Natural killer cell treated with Interleukin-12 subunit alpha and Interleukin-12 subunit beta and Interleukin-15 and Interleukin-18, amount 100 ng/mL, for 72 hours (primary cell): ENCODE measurements at places on chromosomes 11 and 22. TPM values are rescaled to one million over a fixed set of nuclear protein-coding genes. Genes with fewer than 3 reads are reported as not detected.
A peak's percentile ranks its signal among the peaks of the same experiment; 100 is the strongest.

Gene PDXP
- 58.4 TPM for total RNA-seq

DNA sequence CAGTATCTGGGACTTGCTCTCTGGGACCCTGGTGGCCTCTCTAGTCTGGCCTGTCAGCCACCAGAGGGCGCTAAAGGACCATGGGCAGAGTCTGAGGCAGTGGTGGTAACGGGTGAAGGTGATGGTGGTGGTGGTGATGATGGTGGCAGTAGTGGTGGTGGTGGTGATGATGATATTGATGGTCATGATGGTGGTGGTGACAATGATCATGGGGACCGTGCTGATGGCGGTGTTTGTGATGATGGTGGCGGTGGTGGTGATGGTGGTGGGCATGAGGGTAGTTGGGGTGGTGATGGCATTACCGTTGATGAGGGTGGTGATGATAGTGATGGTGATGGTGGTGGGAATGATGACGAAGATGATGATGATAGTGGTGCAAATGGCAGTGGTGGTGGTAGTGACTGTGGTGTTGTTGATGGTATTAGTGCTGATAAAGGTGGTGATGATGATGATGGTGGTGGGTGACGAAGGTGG is 16.0 kb downstream of the TRPM5 start:
- no peak for DNase-seq

GRCh38 chr22:25833676-25834075 is 91.7 kb downstream of the MYO18B start:
- peak; percentile 37 for DNase-seq

DNA sequence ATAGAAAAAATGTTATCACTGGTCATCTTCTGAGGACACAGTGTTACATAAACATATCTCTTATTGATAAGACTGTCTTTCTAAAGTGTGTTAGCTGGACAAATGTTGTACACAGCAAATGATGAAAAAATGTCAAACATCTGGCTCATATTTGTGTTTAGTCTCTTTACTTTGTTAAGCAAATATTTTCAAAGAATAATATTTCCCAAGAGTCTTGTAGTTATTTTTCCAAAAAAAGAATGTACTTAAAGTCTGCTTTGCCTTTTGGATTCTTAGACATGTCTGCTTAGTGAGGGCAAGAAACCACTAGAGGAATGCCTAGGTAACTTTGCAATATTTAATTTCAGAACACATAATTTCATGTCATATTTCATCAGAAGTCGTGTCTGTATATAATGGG is 23.9 kb upstream of the CCDC179 start:
- DNase-seq: no peak

DNA sequence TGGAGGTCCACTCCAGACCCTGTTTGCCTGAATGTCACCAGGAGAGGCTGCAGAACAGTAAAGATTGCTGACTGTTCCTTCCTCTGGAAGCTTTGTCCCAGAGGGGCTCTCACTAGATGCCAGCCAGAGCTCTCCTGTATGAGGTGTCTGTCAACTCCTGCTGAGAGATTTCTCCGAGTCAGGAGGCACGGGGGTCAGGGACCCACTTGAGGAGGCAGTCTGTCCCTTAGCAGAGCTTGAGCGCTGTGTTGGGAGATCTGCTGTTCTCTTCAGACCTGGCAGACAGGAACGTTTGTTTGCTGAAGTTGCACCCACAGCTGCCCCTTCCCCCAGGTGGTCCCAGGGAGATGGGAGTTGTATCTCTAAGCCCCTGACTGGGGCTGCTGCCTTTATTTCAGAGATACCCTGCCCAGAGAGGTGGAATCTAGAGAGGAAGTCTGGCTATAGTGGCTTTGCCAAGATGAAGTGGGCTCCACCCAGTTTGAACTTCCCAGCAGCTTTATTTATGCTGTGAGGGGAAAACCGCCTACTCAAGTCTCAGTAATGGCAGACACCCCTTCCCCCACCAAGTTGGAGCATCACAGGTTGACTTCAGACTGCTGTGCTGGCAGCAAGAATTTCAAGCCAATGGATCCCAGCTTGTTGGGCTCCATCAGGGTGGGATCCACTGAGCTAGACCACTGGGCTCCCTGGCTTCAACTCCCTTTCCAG is 99.4 kb downstream of the PDE3B start:
- DNase-seq: no peak

- DNase-seq: no peak
Measured at GRCh38 chr11:128653801-128654231, 40.1 kb upstream of the FLI1 start.

DNA sequence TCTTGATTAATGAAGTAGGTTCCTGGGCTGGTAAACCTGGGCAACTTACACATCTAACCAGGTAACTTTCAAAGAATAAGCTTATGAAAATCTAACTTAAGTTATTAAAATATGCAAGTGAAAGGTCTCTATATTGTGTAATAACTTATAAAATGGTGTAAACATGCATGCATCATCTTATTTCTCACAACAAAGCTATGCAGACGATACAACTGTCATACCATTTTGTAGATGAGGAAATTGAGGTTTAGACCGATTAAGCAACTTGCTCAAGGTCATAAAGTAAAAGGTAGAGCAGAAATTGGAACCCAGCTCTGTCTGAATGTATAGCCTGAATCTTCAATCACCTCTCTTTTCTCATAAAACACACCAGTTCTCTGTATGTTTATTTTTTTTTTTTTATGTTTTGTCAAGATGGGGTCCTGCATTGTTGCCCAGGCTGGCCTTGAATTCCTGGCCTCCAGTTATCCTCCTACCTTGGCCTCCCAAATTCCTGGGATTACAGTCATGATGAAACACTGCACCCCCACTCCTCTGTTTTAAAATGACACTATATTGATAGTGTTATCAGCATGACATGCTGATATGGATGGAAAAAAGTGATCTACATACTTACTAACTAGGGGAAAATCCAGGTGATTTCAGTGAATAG is 109.6 kb downstream of the SGSM3 start:
- no peak for DNase-seq
